ENCODE measurements at places on chromosomes 12 and 14. TPM values are rescaled to one million over a fixed set of nuclear protein-coding genes. Genes with fewer than 3 reads are reported as not detected.

PRKD1 gene
- 18.9 TPM for total RNA-seq

TAS2R9 gene
- total RNA-seq = 0.25 TPM

MMP19 gene
- not detected for total RNA-seq

FSCB gene
- total RNA-seq = not detected

PUS7L gene
- 29.5 TPM for total RNA-seq

SERPINA9 gene
- total RNA-seq = not detected

LMNTD1 gene
- total RNA-seq = 1.2 TPM

KSR2 gene
- 1.5 TPM for total RNA-seq

PPFIA2 gene
- total RNA-seq = 150 TPM

RDH16 gene
- total RNA-seq = 0.49 TPM

SLC35E3 gene
- 5.7 TPM for total RNA-seq

KCNA5 gene
- 6.6 TPM for total RNA-seq

SLC24A4 gene
- total RNA-seq = 0.25 TPM

PLD4 gene
- total RNA-seq = 1.2 TPM

KCNMB4 gene
- total RNA-seq = 32.0 TPM

HOXC13 gene
- total RNA-seq = not detected

LTB4R2 gene
- 1.2 TPM for total RNA-seq

KITLG gene
- 46.7 TPM for total RNA-seq

CACNA2D4 gene
- not detected for total RNA-seq

IAPP gene
- total RNA-seq = under 0.01 TPM

PZP gene
- total RNA-seq = under 0.01 TPM

ST8SIA1 gene
- 16.0 TPM for total RNA-seq

FCF1 gene
- total RNA-seq = 20.2 TPM

CD27 gene
- total RNA-seq = 0.25 TPM

BCL11B gene
- 35.4 TPM for total RNA-seq

CRACR2A gene
- total RNA-seq = 0.74 TPM

TRHDE gene
- total RNA-seq = 14.0 TPM

SERPINA10 gene
- total RNA-seq = not detected

SERPINA12 gene
- total RNA-seq = not detected

LRRC10 gene
- total RNA-seq = not detected

PCED1B gene
- total RNA-seq = 0.25 TPM

CLEC14A gene
- 3.2 TPM for total RNA-seq

CPM gene
- total RNA-seq = 1.7 TPM

KCNH3 gene
- 3.2 TPM for total RNA-seq

A2ML1 gene
- 0.98 TPM for total RNA-seq

FBXO34 gene
- total RNA-seq = 29.0 TPM

FAM90A1 gene
- not detected for total RNA-seq

NPAS3 gene
- 24.1 TPM for total RNA-seq

Measured in temporal lobe (tissue), 4 donors.